ENCODE measurements at places on chromosomes 6 and 20. TPM values are rescaled to one million over a fixed set of nuclear protein-coding genes. Genes with fewer than 3 reads are reported as not detected.
A peak's percentile ranks its signal among the peaks of the same experiment; 100 is the strongest.

DNA sequence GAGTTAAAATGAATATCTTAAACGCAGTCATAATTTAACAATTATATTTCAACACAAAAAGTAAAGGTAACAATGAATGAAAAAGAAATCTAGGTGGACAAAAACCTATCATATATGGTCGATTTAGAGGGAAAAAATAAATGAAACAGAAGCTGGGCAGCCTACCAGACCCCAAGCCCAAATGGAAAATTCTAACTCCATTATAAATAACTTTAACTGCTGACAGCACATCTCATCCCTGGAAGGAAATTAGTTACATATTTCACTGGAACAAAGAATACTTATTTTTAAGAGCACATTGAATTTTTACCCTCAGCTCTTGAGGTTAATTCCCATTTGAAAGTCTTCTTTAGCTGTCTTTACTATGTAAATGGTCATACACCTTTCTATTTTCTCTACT is 39.1 kb downstream of the COL12A1 start:
- no peaks in the 10 kb centered on the region for H3K27me3 ChIP-seq
- H3K27ac ChIP-seq = no peak overlapping the region
- no peak for DNase-seq
- H3K4me3 ChIP-seq = no peak overlapping the region
- H3K4me1 ChIP-seq = no peaks in the 10 kb centered on the region

MYLK2 gene
- total RNA-seq = 1.0 TPM

DUSP22 gene
- 13.2 TPM for total RNA-seq

DNA sequence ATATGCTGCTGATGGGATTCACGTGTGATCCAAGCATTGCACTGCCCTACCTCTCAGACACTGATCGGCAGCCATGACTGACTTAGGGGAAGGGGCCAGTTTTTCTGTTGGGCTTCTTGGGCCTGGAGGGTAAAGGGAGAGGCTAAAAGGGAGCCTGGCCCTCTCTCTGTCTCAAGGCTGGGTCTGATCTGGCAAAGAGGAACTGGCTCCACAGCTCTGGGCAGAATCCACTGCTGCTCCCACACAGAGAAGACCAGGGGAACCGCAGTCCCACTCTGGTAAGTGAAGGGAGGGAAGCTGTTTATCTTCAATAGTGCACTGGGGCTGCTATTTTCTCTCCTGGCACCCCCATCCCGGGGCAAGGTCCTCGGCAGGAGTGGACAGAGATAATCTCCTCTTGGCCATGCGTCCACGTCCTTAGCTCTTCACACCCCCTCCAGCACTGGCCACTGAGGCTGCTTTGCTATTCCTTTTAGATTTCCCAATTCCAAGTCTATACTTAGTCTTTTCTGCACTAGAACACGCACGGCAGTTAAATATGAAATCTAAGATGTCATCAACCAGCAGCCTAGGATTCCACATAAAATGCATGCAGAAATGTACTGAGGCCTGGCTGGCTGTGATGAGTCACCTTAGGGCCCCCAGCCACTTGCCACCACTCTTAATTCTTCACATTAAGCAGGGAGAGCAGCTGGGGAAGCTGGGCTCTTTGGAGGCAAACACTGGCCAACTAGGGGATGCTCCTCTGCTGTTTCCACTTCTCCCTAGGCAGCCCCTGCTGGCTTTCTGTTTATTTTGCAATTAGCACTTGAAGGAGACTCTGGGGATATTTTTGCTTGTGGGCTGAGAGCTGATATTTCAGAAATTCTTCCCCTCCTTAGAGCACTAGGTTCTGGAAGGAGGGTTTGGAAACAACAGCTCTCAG is 87.8 kb upstream of the ARMC2 start:
- no peaks in the 10 kb centered on the region for H3K36me3 ChIP-seq
- no peak overlapping the region for H3K4me3 ChIP-seq
- DNase-seq = no peak
- H3K27me3 ChIP-seq = no peaks in the 10 kb centered on the region
- no peak overlapping the region for H3K27ac ChIP-seq

DNA sequence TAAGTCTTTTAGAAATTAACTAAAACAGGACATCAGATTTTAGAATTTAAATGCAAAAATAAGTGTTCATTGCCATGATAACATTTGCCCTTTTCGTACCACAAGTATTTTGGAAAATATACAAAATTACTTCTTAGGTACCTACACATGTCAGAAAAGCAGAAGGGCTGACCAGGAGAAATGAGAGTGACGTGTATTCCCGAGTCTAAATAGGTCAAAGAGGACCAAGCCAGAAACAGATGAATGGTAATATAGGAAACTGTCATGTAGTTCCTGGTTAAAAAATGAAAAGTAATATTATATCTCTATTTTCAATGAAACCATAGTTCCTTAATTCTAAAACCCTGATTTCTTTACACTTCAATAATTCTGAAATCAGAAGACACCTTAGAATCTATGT is 126.2 kb downstream of the IPCEF1 start:
- H3K4me3 ChIP-seq = no peak overlapping the region
- H3K4me1 ChIP-seq = no peaks in the 10 kb centered on the region
- no peaks in the 10 kb centered on the region for H3K36me3 ChIP-seq
- H3K27ac ChIP-seq = no peak overlapping the region

DNA sequence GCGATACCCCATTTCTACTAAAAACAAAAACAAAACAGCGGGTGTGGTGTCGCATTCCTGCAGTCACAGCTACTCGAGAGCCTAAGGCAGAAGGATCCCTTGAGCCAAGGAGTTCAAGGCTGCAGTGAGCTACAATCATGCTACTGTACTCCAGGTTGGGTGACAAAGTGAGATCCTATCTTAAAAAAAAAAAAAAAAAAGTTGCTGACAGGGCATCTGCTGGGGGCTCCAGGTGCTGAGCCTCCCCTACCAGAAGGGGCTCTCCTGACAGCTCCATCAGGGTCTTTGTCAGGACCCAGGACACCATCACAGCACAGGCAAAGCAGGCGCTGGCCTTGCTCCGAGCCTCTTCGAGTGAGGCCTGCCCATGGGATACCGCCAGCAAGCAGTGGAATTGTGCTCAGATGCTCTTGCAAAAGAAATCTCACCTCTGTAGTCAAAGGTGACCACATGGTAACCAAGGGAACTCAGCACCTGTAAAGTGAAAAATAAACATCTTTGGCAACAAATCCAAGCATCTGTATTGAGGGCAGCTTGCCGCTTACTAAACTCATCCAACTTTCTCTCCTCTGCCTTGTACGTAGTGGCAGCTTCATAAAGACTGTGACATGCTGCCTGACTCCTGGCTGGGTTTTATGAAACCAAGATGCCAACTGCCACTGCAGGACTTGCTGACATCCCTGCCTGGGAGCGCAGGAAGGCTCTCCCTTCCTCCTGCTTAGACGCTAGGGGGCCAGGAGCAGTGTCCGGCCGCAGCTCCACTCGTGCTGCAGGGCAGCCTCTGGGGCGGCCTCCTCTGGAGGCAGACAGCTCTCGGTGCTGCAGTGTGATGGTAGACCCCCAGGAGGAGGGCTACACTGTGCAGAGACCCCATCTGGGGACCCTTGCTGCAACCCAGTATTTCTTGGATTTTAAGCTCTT is 66.9 kb downstream of the PYGB start:
- DNase-seq = no peak
- no peak overlapping the region for H3K27ac ChIP-seq
- H3K27me3 ChIP-seq = no peaks in the 10 kb centered on the region
- peaks cover 45% of the 10 kb centered on the region for H3K4me1 ChIP-seq
- H3K36me3 ChIP-seq = peaks cover 24% of the 10 kb centered on the region

SLC17A3 gene
- total RNA-seq = not detected

DNA sequence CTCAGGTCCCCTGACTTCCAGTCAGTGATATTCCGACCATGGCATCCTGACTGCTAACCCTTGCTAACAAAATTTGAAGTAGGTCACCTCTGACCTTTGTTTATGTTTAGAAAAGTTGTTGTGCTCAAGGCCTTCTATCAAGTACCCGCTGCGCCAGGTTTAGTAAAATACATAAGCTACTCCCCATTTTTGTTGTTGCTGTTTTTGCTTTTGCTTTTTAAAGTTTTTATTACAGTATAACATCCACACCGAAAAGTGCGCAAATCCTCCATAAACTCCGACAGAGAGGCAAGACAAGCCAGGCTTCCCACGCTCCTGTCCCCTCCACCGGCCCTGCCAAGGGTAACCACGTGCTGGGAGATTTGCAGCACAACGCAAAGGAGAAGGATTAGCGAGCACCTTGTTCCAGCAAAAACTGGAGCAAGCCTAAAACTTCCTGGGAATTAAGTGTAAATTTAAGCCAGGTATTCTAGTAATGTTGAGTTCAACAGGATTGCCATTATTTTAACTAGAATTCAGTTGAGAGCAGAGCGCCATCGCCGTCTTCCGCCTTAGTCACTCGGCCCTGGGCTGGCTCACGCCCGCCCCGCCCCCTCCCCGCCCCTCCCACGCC is 17.8 kb upstream of the HMGN4 start:
- no peaks in the 10 kb centered on the region for H3K36me3 ChIP-seq
- no peak for DNase-seq
- peaks cover 40% of the 10 kb centered on the region for H3K4me1 ChIP-seq
- H3K4me3 ChIP-seq = peak overlapping the region; percentile 57
- H3K27me3 ChIP-seq = no peaks in the 10 kb centered on the region

GRCh38 chr6:23608931-23609435 is 517.0 kb upstream of the NRSN1 start:
- H3K4me3 ChIP-seq = no peak overlapping the region
- no peaks in the 10 kb centered on the region for H3K27me3 ChIP-seq
- H3K27ac ChIP-seq = no peak overlapping the region
- no peak for DNase-seq
- no peaks in the 10 kb centered on the region for H3K4me1 ChIP-seq

DNA sequence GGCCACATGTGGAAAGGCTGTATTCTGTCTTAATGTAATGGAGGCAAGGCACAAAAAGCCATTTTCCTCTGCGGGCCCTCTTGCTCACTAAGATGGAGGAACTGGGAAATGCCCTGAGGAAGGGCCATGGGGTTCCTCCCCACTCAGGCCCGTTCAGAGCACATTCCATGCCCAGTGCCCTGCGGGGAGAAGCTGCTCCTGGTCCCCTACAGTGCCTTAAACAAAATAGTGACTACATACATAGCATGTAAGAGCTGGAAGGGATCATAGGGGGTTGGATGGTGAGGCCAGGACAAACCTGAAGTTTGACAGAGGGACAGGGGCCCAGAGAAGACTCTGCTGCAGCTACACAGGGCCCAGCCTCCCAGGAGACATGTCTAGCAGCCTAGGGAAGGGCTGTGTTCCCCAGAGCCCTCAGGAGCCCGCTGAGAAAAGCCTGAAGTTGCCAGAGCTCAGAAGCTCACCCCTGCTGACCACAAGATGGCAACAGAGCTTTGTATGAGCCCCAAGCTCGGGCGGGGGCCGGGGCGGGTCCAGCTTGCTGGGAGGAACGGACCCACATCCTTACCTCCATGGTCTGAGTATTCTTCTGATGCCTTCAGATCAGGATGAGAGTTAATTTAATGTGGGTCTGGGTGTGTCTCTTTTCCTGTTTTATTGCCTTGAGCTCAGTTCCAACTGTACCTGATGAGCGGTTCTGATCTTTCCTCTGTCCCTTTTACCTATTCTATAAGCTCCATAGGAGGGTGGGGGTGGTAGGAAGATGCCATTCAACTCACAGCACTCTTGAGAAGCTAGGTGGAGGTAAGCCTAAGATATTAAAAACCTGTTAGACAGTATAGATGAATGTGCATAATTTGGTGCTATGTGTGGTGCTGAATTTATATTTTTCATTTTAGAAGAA is 242.9 kb downstream of the CDC5L start:
- DNase-seq = peak; percentile 79
- H3K27ac ChIP-seq = no peak overlapping the region
- no peaks in the 10 kb centered on the region for H3K36me3 ChIP-seq
- H3K27me3 ChIP-seq = no peaks in the 10 kb centered on the region

GRCh38 chr20:10609770-10610169 is 64.0 kb downstream of the JAG1 start:
- H3K4me3 ChIP-seq = no peak overlapping the region
- H3K36me3 ChIP-seq = no peaks in the 10 kb centered on the region
- H3K27ac ChIP-seq = no peak overlapping the region
- peaks cover 23% of the 10 kb centered on the region for H3K4me1 ChIP-seq
- DNase-seq = no peak
- no peaks in the 10 kb centered on the region for H3K27me3 ChIP-seq

EPPIN gene
- total RNA-seq = not detected

DNA sequence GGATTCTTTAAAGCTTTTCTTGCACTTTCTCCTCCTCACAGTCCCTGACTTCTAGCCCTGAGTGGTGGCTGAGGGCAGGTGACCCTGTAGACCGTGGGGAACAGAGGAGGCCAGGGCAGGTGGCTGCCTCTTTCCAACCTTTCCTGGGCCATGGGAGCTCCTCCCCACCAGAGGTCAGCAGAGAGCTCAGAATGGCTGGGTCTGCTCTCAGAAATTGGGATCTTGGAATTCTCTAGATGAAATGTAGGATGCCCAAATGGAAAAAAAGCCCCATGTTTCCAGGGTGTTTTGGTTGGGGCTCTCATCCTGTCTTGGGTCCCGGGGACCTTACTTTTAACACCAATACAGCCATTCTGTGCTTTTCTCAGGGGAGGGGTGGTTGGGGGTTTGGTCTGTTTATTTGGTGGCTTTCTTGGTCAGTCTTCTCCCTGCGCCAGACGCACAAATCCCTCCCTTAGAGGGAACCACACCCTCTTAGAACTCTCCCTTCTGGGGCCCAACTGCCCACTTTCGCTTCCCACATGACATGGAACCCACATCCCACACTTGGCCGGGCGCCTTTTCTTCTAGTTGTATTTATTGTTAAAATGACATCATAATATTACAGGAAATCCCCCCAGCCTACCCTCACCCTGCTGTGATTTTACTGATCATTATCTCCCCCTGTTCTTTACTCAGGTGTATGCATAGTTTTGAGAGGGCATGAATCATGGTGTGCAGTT is 17.9 kb downstream of the GNAS start:
- H3K36me3 ChIP-seq = no peaks in the 10 kb centered on the region
- H3K4me3 ChIP-seq = no peak overlapping the region
- H3K4me1 ChIP-seq = peaks cover 8% of the 10 kb centered on the region

- no peaks in the 10 kb centered on the region for H3K27me3 ChIP-seq
- no peaks in the 10 kb centered on the region for H3K36me3 ChIP-seq
- peak overlapping the region; percentile 7 for H3K4me3 ChIP-seq
- peak overlapping the region; percentile 70 for H3K27ac ChIP-seq
- H3K4me1 ChIP-seq = peaks cover 10% of the 10 kb centered on the region
These were observed 49.4 kb downstream of the IYD start for GRCh38 chr6:150417899-150418826.

DNA sequence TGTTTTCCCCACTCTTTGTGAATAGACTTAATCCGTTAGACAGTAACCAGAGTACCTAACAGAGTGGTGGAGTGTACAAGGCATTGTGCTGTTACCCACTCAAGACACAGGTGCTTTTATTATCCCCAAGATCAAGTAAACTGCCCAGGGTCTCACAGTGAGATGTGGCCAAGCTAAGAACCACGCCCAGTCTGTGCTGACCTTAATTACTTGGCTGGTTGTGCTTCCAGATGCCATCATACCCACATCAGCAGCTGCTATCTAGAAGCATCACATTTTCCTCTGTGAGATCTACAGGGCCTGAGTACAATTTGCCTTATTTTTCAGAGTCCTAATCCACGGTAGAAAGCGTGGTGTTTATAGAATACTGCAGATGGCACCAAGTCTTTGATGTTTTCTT is 70.3 kb downstream of the GFRA4 start:
- H3K4me3 ChIP-seq = no peak overlapping the region
- H3K27ac ChIP-seq = no peak overlapping the region
- no peaks in the 10 kb centered on the region for H3K27me3 ChIP-seq
- H3K4me1 ChIP-seq = no peaks in the 10 kb centered on the region
- H3K36me3 ChIP-seq = peaks cover 44% of the 10 kb centered on the region
- DNase-seq = no peak

Data from SJSA1 (cell line).